ENCODE measurements at places on chromosomes 2 and 18. TPM values are rescaled to one million over a fixed set of nuclear protein-coding genes. Genes with fewer than 3 reads are reported as not detected.

Gene UPP2
- not detected for total RNA-seq

Gene ABCG5
- not detected for total RNA-seq

Gene FTCDNL1
- total RNA-seq: 0.18 TPM

Gene MAL
- total RNA-seq: not detected

Gene EML6
- total RNA-seq: 0.35 TPM

Gene COL5A2
- total RNA-seq: 517 TPM

Gene TRPM8
- total RNA-seq: not detected

Gene MYOM1
- not detected for total RNA-seq

Gene RND3
- 136 TPM for total RNA-seq

Gene BAZ2B
- 23.4 TPM for total RNA-seq

Gene RAB27B
- total RNA-seq: 34.6 TPM

Gene MARCHF4
- 2.6 TPM for total RNA-seq

Gene METAP1D
- total RNA-seq: 9.8 TPM

Gene TMEM200C
- not detected for total RNA-seq

Gene IL36G
- total RNA-seq: not detected

Gene ACADL
- not detected for total RNA-seq
